ENCODE measurements at places on chromosomes 12 and 14.

GRCh38 chr14:96047101-96047500 lies 7.9 kb downstream of the C14orf132 start:
- DNase-seq, result no peak

GRCh38 chr12:89796798-89797382 lies 88.3 kb upstream of the ATP2B1 start:
- DNase-seq, result no peak

- no peak for DNase-seq
These were observed 112.1 kb upstream of the FRMD6 start for GRCh38 chr14:51539571-51540037.

DNA sequence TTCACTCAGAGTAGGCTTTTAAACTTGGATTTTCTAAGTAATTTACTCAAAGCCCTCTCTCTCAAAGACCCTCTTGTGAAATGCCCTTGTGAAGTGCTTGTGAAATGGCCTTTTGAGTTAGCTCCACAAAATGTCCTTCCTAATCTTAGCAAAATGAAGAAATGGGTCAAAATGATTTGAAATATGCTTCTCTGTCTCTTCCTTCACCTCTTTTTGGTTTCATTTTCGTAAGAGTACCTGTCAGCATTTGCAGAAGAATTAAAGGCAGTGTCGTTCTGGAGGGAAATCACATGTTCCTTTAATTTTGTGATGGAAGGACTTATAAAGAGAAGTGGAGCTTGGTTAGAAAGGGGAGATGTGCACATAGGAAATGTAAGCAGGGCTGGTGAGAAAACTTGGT lies 93.7 kb downstream of the HMGA2 start:
- no peak for DNase-seq

- DNase-seq, result no peak
These were observed 584 bp downstream of the ACVR1B start for GRCh38 chr12:51951843-51952722.

DNA sequence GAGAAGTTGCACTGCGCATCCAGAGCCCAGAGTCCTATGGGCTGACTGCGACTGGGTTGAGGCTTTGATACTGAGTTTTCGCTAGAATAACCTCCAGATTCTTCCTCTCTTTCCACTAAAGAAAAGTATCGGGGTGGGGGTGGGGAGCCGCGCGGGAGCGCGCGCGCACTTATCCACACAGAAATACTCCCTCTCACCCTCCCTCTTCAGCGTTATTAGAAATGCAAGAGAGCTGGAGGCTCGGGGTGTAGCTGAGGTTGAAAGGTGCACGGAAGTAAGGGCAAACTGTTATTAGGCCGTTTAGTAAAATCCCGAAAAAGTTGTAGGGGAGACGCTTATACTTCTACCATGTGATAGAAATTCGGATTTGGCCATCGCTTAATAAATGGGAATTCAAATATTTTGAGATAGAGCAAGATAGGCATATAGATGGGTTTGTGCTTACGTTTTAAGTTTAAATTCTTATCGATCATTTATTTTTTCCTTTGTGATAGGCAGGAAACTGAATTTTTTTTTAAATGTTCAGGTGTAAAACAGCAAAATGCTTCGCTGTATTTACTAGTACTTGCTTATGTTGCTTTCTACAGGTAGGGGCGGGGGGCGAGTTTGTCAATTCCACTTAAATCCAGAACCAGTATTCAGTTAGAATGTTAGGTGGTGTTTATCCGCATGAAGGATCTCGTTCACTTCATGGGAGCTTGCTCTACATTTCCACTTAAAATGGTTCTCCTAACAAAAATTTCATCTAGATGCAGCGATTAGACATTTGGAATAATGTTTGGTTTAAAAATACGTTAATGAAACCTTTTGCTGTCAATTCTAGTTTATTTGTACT lies 1.1 kb downstream of the ARHGAP5 start:
- peak; percentile 66 for DNase-seq

- no peak for DNase-seq
These were observed 275.2 kb downstream of the GXYLT1 start for GRCh38 chr12:41869432-41869831.

DNA sequence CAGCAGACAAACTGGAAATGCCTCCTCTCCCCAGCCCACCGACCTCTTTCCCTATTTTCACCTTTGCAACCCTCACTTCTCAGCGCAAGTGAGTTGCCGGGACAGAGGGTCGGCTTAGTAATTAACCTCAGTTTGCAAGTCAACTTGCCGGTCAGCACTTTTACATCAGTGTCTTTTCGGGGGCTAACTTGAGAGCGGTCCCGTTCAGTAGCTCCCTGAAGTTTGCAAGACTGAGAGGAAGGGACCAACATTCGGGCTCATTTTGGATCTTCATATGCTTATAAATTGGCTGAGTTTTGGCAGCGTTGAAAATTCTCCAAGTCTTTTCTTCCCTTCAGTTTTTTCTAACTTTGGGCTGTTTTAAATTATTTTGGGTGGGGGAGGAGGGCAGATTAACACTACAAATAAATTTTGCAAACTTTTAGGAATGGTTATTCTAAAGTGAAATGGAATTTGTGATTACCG lies 846 bp downstream of the BRMS1L start:
- no peak for DNase-seq

- DNase-seq, result no peak
These were observed 84.8 kb downstream of the TESC start for GRCh38 chr12:117014342-117014887.

- DNase-seq, result no peak
These were observed 166.8 kb upstream of the PLEKHG7 start for GRCh38 chr12:92535961-92536360.

DNA sequence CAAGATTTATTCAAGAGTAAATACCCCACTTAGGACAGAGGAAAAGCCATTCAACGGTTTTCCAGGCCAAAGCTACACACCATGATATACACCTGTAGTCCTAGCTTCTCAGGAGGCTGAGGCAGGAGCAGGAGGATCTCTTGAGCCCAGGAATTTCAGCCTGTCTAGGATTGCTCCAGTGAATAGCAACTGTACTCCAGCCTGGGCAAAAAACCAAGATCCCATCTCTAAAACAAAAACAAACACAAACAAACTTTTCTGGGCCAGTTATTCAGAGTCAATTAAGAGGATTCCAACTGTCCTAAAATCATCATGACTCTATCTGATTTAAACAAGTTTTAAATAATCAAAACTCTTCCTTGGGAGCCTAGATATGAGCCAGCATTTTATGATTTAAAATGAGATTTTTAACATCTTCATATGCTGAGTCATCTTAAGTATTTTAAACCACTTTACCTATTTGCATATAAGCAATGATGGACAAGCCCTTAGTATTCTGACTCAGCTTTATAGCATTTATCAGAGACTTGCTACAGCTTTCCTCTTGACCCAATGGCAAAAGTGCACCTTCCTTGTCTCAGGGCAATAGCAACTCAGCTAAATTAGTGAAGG lies 77.1 kb downstream of the KCNMB4 start:
- DNase-seq, result no peak

DNA sequence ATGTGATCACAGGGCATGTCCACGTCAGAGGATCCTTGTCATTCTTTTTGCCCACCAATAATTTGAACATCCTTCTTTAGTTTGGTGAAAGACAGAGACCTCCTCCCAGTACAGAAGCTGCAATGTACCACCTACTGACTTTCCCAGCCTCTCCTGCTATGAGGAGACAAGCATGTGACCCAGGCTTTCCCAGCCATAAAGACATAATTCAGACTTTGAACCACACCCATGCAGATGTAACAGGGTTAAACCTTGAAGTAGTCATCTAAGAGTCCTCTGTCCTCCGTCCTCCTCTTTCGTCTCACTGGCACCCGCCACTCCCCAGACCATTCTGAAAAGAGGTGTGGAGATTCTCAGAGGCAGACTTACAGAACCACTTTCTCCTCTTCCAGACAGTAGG lies 120.8 kb downstream of the KCNK10 start:
- no peak for DNase-seq

Data from left hindlimb (tissue), 1 donor.